ENCODE measurements at places on chromosomes 5 and 9. TPM values are rescaled to one million over a fixed set of nuclear protein-coding genes. Genes with fewer than 3 reads are reported as not detected.

GRCh38 chr5:67827541-67827940 lies 388.0 kb upstream of the PIK3R1 start:
- no peak for DNase-seq

DNA sequence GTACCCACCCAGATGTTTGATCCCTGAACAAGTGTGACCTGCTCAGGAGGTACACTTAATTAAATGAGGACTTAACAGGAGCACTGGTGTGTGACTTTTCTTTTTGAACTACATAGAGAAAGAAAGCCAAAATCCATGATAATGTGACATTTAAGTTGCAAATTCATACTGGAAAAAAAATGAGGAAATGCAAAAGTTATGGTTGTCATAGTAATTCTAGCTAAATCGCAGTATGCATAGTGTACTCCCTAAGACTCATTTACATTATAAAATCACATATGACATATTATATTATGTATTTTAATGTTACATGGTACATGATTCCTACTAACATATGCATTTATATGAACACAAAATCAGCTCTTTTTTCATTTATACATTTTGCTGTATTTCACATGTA lies 92.0 kb upstream of the PCSK5 start:
- no peak for DNase-seq

DNA sequence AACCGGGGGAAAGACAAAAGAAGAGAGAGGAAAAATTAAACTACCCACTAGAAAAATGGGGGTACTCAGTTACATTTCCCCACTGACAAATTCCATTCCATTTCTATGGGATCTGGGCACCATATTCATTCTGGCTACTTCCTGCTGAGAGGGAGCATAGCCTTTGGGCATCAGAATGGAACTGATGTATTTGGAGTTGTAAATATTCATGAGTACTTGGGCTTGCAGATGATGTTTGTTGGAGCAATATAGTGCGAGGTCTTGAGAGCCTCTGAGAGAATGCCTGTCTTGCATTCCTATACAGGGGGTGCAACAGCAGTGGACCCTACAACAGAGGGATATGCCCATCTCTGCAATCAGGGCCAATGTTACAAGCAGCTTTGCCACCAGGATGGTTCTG lies 16.7 kb downstream of the GMCL2 start:
- DNase-seq = no peak

GRCh38 chr9:135993765-135994500 lies 32.8 kb upstream of the UBAC1 start:
- no peak for DNase-seq

DNA sequence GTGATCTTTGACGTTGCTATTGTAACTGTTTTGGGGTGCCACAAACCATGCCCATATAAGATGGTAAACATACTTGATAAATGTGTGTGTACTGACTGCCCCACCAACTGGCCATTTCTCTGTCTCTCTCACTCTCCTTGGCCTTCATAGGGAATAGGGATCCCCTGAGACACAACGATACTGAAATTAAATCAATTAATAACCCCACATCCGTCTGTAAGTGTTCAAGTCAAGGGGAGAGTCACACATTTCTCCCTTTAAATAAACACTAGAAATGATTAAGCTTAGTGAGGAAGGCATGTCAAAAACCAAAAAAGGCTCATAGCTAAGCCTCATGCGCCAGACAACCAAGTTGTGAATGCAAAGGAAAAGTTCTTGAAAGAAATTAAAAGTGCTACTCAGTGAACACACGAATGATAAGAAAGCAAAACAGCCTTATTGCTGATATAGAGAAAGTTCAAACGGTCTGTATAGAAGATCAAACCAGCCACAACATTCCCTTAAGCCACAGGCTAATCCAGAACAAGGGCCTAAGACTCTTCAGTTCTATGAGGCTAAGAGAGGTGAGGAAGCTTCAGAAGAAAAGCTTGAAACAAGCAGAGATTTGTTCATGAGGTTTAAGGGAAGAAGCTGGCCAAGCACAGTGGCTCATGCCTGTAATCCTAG lies 111.1 kb downstream of the UGCG start:
- DNase-seq = no peak

GRCh38 chr5:171647904-171648260 lies 137.7 kb upstream of the SMIM23 start:
- no peak for DNase-seq

DNA sequence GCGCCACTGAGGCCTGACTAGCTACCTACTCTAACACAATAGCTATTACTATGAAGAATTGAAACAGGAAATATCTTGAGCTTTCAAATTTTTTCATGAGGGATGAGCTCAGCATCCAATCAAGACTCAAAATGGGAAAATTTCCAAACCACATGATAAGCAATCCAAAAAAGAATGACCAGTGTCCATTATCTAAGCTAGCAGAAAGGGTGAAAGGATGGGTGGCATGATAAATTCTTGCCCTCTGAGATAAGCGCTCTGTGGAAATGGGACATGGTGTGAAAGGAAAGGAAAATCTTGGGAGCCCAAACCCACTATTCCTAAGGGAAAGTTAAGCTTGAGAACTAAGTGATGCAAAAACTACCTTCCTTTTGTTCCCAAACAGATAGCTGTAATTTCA lies 170.2 kb upstream of the NREP start:
- DNase-seq = no peak

DNA sequence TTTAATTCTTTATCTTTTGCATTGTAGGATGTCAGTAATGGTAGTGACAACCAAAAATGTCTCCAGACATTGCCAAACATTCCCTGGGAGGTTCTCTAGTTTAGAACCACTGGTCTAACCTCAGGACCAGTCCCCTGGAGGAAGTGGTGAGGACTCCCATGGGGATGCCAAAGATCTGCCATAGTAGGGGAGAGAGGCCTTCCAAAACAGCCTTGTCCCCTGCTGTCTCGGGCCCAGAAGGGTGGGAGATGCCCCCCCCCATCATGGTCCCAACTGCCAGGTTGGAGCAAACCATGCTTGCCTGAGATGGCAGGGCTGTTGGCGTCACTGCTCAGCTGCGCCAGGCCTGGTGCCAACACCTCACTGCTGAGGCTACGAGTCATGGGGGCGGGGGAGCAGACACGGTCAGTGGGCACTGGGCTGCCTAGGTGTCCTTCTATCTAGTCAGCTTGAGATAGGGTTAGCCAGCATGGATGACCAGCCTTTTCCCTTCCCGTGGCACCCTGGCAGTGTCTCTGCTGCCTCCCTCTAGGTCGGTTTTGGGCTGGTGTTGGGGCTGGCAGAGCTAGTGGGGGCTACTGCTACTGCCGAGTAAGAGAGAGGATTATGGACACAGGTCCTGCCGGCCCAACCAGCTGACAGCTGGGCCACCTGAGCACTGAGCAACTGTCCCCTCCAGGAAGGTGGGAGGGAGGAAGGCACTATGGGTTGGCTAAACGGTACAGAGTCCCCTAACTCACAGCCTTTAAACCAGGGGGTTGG lies 8.3 kb upstream of the CXXC5 start:
- peak; percentile 49 for DNase-seq

DNA sequence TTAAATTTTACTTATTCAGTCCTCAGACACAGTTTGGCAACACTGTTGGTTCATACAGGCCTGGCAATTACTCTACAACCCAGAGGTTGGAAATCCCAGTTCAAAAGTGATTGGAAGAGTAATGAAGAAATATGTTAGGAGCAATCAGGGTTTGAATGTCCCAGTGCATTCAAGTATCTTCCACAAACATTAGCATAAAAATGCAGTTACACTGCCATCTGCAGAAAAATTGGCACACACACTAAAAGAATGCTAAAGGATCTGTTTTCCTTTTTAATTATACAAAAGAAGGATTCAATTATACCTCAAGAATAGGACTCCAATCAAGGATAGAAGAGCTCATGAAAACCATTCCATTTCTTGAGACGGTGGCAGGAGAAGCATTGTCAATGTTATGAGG lies 130.2 kb downstream of the DNAH5 start:
- DNase-seq = peak; percentile 33

DNA sequence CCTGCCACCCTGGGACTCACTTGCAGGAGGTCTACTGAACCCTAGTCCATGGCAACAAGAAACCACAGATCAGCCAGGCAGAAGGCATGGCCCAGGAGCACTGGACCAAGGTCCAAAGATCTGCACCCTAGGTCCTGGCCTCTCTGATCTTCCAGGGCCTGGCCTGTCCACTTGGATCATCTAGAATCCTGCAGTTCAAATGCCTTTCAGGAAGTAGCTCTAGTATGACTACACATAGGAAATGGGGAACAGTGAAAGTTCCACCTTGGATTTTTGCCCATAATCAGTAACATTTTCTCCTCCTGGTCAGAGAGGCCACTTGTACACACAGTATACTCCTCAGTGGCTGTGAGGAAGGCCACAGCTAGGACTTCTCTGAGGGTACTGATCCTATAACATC lies 11.5 kb downstream of the ANXA6 start:
- DNase-seq = no peak

GRCh38 chr9:133256686-133257091 lies 18.3 kb downstream of the ABO start:
- no peak for DNase-seq

- no peak for DNase-seq
Observed at GRCh38 chr9:109277451-109277850, 43.4 kb downstream of the EPB41L4B start.

DNA sequence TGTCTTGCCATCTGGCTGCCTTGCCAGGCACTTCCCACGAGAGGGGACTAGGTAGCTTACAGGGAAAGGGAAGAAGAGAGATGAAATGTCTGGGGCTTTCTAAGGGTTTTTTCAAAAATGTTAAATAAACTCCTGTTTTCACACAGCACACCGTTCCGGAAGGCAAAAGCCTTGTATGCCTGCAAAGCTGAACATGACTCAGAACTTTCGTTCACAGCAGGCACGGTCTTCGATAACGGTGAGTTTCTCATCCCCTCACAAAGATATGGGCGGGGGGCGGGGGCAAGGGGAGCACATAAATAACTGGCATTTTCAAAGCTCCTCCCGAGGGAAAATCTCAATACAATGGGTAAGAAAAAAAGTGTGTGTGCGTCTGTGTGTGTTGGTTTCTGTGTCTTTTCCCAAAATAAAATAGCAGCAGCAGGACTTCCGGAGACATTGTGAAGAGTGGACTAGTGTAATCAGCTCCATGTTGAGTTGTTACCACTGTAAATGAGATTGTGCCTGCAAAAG lies 189.6 kb downstream of the NR3C1 start:
- DNase-seq = no peak

GRCh38 chr9:277601-278295 lies 63.1 kb downstream of the DOCK8 start:
- DNase-seq = no peak

DNA sequence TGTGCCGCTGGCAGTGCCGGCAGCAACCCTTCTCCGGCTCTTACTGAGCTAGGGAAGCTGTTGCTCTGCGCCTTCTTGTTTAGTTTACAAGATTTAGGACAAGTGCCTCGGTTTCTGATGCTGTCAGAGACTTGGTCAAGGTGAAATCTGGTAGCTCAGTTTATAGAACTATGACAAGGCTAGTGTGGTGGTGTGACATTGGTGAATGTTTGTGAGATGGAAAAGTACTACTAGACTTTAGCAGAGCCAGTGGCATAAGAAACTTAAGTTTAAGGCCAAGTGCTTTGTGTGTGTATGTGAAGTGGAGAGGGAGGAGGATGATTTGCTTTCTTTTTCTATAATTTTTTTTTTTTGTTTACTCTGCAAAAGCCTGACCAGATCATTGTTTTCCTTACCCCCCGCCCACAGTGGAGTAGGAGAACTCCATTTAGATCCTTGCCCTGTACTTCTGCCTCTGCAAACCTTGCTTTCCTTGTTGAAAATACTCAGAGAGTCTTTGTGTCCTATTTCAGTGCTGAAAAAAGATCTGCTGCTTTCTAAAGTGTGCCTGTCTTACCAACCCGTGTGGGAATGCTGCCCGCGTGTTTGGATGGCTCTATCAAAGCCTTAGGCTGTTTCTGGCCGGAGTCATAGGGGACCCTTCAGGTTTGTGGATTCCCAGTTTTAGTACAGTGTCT lies 75.9 kb downstream of the TRIO start:
- no peak for DNase-seq

GRCh38 chr5:116989995-116990394 lies 415.4 kb upstream of the SEMA6A start:
- DNase-seq = no peak

DNA sequence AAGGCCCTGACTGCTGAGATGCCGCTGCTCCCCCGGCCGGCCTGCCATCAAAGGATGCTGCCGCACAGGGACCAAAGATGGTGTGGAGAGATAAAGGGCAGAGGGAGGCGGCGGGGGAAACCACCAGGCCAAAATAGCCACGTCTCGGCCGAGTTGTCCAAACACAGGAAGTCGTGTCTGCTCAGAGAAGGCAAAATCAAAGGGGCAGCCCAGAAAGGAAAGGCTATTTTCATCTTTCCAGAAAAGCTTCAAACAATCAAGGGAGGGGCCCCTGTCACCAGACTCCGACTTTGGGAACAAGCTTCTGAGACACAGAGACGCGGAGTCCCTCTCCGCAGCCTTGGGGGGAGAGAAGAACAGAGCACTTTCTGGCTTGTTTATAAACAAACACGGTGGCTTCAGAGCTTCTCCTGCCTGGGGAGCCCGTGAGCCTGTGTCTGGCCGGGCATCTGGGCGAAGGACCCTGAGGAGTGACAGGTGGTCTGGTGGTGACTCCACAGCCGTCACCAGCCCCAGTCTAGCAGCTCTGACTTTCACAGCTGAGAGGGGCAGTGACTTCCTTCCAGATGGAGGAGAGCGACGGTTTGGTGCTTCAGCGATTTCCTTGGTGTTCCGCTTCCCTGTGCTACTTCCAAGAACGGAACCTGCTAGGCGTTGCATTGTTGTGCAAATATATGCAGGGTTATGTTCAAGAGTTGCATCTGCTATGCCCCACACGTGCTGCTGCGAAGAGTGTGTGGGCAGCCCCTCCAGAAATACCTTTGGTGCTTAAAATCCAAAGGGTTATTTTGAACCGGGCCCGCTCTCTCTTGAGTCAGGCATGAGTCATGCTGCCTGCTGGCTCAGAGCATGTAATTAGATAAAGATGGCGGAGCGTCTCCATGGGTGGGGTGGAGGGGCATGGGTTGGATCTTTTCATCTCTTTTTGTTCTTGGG lies 24.0 kb downstream of the ADAMTSL2 start:
- DNase-seq = peak; percentile 20

GRCh38 chr9:93096131-93096802 lies at the start of gene CARD19:
TSS of gene CARD19 (plus strand) at chr9:93096217. CDS start at chr9:93096346, 129 bp downstream.
- peak; percentile 50 for DNase-seq

- no peak for DNase-seq
Observed at GRCh38 chr5:69497006-69497520, 4.5 kb downstream of the OCLN start.

GRCh38 chr5:31021181-31021624 lies 172.3 kb upstream of the CDH6 start:
- DNase-seq = no peak

- DNase-seq = peak; percentile 46
Observed at GRCh38 chr5:28517691-28518090, 1479.3 kb upstream of the CDH9 start.

- DNase-seq = no peak
Observed at GRCh38 chr9:126565336-126566128, 48.2 kb upstream of the LMX1B start.

- DNase-seq = peak; percentile 67
Observed at GRCh38 chr9:70412832-70413463, 1.5 kb downstream of the KLF9 start.

The OR1J1 gene
- not detected for polyA plus RNA-seq

The PIP5KL1 gene
- polyA plus RNA-seq = 4.4 TPM

The S100Z gene
- polyA plus RNA-seq = not detected

The BTNL8 gene
- polyA plus RNA-seq = not detected

The PCDHB13 gene
- 0.16 TPM for polyA plus RNA-seq

The HSD17B3 gene
- 0.05 TPM for polyA plus RNA-seq

The PCDHGB2 gene
- 0.46 TPM for polyA plus RNA-seq

The FXN gene
- polyA plus RNA-seq = 24.9 TPM

The CDH6 gene
- not detected for polyA plus RNA-seq

The PCDHB3 gene
- 0.15 TPM for polyA plus RNA-seq

The RASGRF2 gene
- 0.05 TPM for polyA plus RNA-seq

The MARCOL gene
- polyA plus RNA-seq = not detected

The TMEM171 gene
- polyA plus RNA-seq = 6.0 TPM

The FIBCD1 gene
- 1.8 TPM for polyA plus RNA-seq

The SH3TC2 gene
- polyA plus RNA-seq = 13.9 TPM

All from mammary epithelial cell (primary cell).